ENCODE measurements at places on chromosomes 3 and 15. TPM values are rescaled to one million over a fixed set of nuclear protein-coding genes. Genes with fewer than 3 reads are reported as not detected.

GP9 gene
- polyA plus RNA-seq = not detected

SCN11A gene
- polyA plus RNA-seq = not detected

RABL3 gene
- polyA plus RNA-seq = 20.8 TPM

LTK gene
- 68.4 TPM for polyA plus RNA-seq

ACOX2 gene
- polyA plus RNA-seq = 156 TPM

OXSR1 gene
- 30.5 TPM for polyA plus RNA-seq

GNB4 gene
- polyA plus RNA-seq = 0.67 TPM

TEX55 gene
- polyA plus RNA-seq = not detected

RTP1 gene
- polyA plus RNA-seq = not detected

TCAIM gene
- 17.3 TPM for polyA plus RNA-seq

CCDC14 gene
- 19.6 TPM for polyA plus RNA-seq

DNA sequence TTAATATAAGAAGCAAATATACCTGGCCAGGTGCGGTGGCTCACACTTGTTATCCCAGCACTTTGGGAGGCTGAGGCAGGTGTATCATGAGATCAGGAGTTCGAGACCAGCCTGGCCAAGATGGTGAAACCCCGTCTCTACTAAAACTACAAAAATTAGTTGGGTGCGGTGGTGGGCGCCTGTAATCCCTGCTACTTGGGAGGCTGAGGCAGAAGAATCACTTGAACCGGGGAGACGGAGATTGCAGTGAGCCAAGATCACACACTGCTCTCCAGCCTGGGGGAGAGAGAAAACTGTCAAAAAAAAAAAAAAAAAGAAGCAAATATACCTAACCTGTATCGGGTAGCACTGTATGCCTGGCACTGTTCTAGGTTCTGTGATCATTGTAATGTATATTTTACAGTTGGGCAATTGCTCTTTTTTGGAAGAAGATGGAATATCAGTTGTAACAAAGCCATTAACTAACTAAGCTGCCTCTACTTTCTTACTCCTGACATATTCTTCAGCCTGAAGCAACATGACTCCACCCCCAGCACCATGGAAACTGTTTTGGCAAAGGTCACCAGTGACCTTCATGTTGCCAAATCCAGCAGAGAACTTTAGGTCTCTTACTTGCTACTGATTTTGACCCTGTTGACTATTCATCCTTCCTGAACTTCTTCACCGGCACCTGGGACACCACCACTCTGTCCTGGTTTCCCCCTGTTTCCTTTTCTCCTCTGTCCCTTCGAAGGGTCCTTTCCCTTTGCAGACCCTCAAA is 203.8 kb downstream of the RPLP1 start:
- DNase-seq = no peak

GRCh38 chr3:14687360-14687759 is 12.4 kb downstream of the C3orf20 start:
- no peak for DNase-seq

DNA sequence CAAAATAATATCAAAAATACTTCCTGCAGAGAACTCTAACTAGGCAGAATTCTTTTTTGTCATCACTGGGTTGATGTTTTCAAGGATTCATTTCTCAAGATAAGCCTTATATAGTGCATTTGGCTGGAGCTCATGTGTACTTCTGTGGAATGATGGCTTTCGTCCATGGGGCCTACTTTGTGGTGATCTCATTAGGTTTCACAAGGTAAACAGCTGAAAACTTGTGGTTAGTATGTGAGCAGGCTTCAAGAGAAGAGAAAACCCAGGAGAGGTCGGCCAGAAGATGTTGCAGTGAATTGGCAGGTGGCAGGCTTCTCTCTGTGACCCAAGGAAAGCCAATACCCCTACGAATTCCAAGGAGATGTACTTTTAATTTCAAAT is 121.4 kb upstream of the PHLDB2 start:
- no peak for DNase-seq

DNA sequence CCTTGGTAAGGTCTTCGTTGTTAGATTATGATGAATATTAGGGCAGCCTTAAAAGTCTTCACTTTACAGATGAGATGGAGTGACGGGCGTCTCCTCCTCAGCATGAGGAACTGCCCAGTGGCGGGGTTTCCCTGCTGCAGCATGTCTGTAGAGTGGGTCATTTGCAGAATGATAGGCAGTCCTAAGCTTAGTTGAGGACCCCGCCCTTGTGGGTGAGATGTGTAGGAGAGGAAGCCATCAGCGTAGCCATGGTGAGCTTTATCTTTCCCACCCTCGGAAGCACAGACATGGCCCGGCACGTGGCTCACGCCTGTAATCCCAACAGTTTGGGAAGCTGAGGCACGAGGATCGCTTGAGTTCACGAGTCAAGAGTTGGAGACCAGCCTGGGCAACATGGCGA is 877 bp downstream of the NIT2 start:
- no peak for DNase-seq

GRCh38 chr15:29857221-29857789 is 35.0 kb upstream of the TJP1 start:
- DNase-seq = no peak

- no peak for DNase-seq
Observed at GRCh38 chr3:194351080-194351672, at the start of gene CPN2. Gene CPN2 (minus strand): TSS chr3:194351328. CDS start chr3:194342702, 8,626 bp downstream.

DNA sequence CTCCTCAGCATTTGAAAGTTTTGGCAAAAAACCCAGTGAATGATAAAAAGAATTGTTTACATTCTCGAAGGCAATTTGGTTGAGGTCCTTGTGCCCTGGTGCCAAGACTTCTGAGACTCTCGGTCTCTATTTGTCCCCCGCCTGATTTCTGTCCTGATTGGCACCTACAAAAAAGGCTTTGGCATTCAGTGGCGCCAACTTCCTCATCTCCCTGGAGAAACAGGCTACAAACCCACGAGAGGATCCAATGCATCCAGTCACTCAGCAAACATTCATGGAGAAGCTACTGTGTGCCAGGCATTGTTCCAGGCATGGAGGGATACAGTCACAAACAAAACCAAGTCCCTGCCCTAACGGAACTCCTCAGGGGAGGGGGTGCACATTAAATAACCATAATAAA is 42.7 kb downstream of the HES1 start:
- DNase-seq = no peak

DNA sequence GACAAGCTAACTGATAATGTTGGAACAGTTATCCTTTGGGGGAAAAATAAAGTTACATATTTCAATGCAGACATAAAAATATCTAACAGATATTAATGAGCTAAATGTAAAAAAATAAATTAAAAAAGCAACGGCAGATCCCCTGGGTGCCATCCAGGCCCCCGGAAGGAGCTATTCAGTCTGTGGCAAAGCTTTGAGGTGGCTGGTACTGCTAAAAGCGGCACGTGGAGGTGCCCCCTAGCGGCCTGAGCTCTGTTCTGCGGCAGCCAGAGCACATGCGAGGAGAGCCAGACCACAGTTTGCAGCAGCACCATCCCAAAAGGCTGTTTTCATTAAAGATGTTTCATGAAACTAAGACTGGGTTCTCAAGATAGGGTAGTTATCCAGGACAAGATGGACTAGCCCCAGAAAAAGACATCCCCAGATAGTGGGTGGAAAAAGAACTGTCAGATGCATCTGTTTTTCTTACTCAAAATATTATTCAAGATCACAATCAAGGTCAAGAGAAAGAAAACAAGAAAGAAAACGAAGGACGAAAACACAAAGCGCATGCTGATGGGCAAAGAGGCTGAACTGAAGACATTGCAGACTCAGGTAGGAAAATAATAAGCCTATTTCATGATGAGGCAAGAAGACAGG is 18.7 kb downstream of the AP3S2 start:
- peak; percentile 86 for DNase-seq
